CD4-positive, alpha-beta T cell treated with Interferon gamma for 1 hour (primary cell): ENCODE measurements at places on chromosomes 3 and 15.

GRCh38 chr15:62488387-62488786, 323.3 kb upstream of the C2CD4B start:
- DNase-seq = no peak

DNA sequence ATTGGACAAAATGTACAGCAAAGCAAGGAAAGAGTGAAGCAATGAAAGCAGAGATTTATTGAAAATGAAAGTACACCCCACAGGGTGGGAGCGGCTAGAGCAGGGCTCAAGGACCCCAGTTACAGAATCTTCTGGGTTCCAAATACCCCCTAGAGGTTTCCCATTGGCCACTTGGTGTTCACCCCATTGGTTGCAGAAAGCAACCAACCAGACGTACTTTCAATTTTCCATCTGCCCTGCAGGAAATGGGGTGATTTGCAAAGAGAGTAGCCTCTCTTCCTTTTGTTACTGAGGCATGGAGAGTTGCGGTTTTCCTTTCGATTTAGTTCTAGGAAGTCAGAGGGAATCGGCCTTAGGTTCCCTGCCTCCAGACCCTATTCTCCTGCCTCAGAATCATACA, 2.4 kb downstream of the PML start:
- DNase-seq = peak; percentile 22

DNA sequence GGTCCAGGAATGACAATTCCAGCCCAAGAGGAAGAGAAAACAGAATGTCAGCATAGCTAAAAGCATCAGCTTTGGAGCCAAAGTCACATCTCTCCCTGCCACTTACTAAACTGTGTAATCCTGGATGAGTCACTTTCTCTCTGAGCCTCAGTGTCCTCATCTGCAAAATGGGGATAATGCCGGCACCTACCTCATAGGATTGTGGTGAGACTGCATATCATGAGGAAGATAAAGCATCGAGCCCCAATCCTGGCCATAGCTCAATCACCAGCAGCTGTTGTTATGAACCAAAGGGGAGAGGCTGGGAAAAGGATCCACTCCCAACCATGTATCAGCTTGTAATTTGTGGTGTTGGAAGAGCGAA, 9.1 kb downstream of the SLC6A1 start:
- DNase-seq = no peak

DNA sequence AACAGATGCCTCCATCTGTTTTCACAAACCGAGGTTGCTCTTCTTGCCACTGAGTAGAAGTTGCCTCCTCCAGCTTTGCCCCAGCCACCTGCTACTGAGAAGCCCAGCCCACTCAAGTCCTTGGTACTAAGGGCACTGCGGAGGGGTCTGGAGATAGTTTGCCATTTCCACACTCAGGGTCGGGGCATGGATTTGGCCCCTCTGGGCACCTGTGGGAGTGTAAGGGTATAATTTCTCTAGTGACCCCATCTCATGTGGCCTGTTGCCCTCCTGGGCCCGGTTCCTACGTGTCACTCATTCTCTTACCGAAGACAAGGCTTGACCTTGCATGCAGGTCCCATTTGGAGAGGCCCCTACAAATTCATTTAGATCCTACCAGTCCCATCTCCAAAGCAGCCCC, 79.0 kb downstream of the THSD4 start:
- no peak for DNase-seq

- no peak for DNase-seq
Observed at GRCh38 chr3:130729154-130729553, 17.5 kb downstream of the PIK3R4 start.

- DNase-seq = no peak
Observed at GRCh38 chr15:83066034-83066733, 868 bp downstream of the BTBD1 start.

- DNase-seq = peak; percentile 29
Observed at GRCh38 chr3:14403619-14404155, 1.3 kb downstream of the SLC6A6 start.
